Prostate gland (tissue), 2 donors: ENCODE measurements at places on chromosomes 12 and 14. TPM values are rescaled to one million over a fixed set of nuclear protein-coding genes. Genes with fewer than 3 reads are reported as not detected.

The ARHGAP5 gene
- 83.3 TPM for total RNA-seq

The DPPA3 gene
- total RNA-seq, result 1.8 TPM

- H3K4me1 ChIP-seq, result no peaks in the 10 kb centered on the region
- no peaks in the 10 kb centered on the region for H3K36me3 ChIP-seq
- no peak overlapping the region for H3K27ac ChIP-seq
These were observed 61.6 kb upstream of the DAAM1 start for GRCh38 chr14:59126714-59127436.

DNA sequence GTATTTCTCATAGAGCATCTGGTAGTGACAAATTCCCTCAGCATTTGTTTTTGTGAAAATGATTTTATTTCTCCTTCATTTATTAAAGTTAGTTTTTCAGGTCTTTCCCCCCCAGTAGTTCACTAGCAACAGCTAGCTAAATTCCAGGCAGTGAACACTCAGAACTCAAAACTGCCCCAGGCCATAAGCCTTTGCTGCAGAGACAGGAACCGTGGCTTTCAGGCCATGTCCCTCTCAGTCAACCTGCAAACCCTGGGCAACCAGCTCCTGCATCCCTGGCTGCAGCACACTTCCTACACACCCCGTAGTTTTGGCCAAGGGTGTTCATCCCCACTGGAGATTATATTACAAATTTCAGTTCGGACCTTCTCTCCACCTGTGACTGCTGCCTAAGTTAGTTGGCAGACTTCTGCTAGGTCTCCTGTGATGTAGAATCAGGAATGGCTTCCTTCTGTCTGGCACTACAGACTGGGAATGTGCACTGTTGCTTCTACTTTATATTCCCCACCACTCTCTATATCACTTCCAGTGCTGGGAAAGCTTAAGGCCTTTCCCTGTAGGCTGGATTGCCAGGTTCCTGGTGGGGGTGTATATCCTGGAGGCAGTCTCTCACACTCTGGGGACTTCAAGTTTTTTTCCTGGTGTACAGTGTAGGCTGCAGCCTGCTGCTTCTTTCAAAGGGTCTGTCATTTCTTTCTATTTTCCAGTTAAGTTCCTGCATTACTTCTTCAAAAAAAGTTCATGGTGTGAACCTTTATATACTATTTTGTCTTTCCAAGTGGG, 924.4 kb upstream of the LRFN5 start:
- H3K27me3 ChIP-seq, result no peaks in the 10 kb centered on the region
- H3K27ac ChIP-seq, result no peak overlapping the region
- no peak overlapping the region for H3K4me3 ChIP-seq
- no peaks in the 10 kb centered on the region for H3K4me1 ChIP-seq
- no peaks in the 10 kb centered on the region for H3K36me3 ChIP-seq
- DNase-seq, result no peak

DNA sequence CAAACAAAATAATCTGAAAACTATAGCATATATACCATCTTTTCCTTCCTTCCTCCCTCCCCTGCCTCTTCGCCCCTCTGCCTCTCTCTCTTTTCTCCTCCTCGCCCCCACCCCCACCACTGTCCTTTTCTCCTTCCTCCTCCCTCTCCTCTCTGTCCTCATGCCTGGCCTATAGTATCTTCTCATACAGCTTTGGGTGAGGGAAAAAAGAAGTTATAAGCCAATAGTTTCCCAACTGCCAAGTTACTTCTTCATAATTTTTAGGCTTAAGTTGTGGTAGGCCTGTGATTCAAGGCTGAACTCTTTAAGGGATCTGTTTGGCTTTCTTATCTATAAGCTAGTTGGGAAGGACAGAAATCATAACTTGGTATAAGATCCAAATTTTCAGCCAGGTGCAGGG, 9.1 kb downstream of the TMED10 start:
- H3K27ac ChIP-seq, result no peak overlapping the region
- H3K27me3 ChIP-seq, result no peaks in the 10 kb centered on the region
- no peaks in the 10 kb centered on the region for H3K36me3 ChIP-seq
- no peak overlapping the region for H3K4me3 ChIP-seq
- H3K4me1 ChIP-seq, result no peaks in the 10 kb centered on the region

DNA sequence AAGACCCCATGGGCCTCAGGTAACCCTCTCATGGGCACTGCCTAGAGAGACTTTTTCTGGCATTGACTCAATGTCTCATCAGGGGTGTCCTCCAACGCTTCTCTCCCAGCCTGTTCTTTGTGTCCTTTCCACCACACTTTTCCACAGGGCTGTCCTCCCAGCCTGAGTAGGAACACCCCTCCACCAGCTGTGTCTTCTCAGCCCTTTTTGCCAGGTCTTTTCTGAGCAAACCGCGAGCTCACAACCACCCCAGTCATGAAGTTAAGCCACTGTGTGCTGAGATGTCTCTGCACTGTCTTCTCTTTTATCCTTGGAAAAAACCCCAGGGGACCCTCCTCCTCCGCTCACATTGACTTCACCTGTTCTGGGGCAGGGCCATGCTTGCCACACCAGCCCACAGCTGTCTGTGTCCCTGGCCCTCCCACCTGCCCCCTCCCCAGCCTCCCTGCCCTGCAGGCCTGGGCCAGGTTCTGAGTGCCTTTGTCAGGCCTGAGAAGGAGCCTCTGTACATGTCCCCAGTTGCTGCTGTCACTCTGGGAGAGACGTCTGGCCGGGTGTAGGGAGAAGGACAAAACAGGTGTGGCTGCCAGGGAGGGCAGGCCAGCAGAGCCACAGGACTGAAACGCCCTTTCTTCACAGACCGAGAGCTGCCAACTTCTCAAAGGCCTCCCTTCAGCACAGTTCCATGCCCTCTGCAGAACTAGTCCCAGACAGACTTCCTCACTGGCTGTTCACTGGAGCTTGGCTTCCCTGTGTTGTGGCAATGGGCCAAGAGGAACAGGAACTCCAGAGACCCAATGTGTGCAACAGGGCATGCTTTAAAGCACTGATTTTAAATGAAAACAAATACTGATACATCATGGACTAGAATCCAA, 50.5 kb upstream of the PNMA1 start:
- H3K4me3 ChIP-seq, result no peak overlapping the region
- DNase-seq, result peak; percentile 80
- H3K4me1 ChIP-seq, result peaks cover 43% of the 10 kb centered on the region
- H3K27me3 ChIP-seq, result no peaks in the 10 kb centered on the region
- no peaks in the 10 kb centered on the region for H3K36me3 ChIP-seq
- H3K27ac ChIP-seq, result peak overlapping the region; percentile 89

GRCh38 chr14:23513818-23514643, 37.5 kb downstream of the ZFHX2 start:
- no peak overlapping the region for H3K27ac ChIP-seq
- no peak overlapping the region for H3K4me3 ChIP-seq
- DNase-seq, result peak; percentile 85
- no peaks in the 10 kb centered on the region for H3K4me1 ChIP-seq
